ENCODE measurements at places on chromosomes 6 and 20. TPM values are rescaled to one million over a fixed set of nuclear protein-coding genes. Genes with fewer than 3 reads are reported as not detected.

The MCHR2 gene
- not detected for total RNA-seq

The ADGRF5 gene
- not detected for total RNA-seq

The ATP6V1G2 gene
- total RNA-seq, result 0.78 TPM

The SMIM26 gene
- total RNA-seq, result 117 TPM

The MUCL3 gene
- total RNA-seq, result 0.15 TPM

The OR2J3 gene
- not detected for total RNA-seq

The BHLHE23 gene
- not detected for total RNA-seq

The ZNF831 gene
- not detected for total RNA-seq

The HLA-DQA1 gene
- not detected for total RNA-seq

The POM121L2 gene
- total RNA-seq, result not detected

The GCLC gene
- 111 TPM for total RNA-seq

The SIRPB2 gene
- not detected for total RNA-seq

The RIMS1 gene
- total RNA-seq, result not detected

The TMEM170B gene
- total RNA-seq, result 0.72 TPM

The KIF25 gene
- 0.23 TPM for total RNA-seq

The FAM83C gene
- total RNA-seq, result 0.09 TPM

The OSER1 gene
- total RNA-seq, result 51.5 TPM

The SOBP gene
- total RNA-seq, result 1.0 TPM

The BPIFB2 gene
- total RNA-seq, result not detected

The CDC40 gene
- 10.7 TPM for total RNA-seq

The DYNLRB1 gene
- total RNA-seq, result 234 TPM

The CD2AP gene
- total RNA-seq, result 17.9 TPM

The CPXM1 gene
- 0.04 TPM for total RNA-seq

The C20orf144 gene
- 0.08 TPM for total RNA-seq

The PSORS1C2 gene
- total RNA-seq, result not detected

The SPEF1 gene
- 1.4 TPM for total RNA-seq

The KAT14 gene
- total RNA-seq, result 11.3 TPM

The COL12A1 gene
- total RNA-seq, result 5.4 TPM

The UQCC2 gene
- total RNA-seq, result 87.8 TPM

The TRIM31 gene
- total RNA-seq, result 0.69 TPM

The RBL1 gene
- total RNA-seq, result 14.9 TPM

The NOP56 gene
- total RNA-seq, result 555 TPM

The ENTPD6 gene
- 191 TPM for total RNA-seq

The PRICKLE4 gene
- 0.63 TPM for total RNA-seq

The PRND gene
- total RNA-seq, result not detected

The PTCRA gene
- not detected for total RNA-seq

The GSTA2 gene
- total RNA-seq, result not detected

The TRAPPC3L gene
- total RNA-seq, result not detected

The METTL24 gene
- not detected for total RNA-seq

The ARFGEF3 gene
- 0.63 TPM for total RNA-seq

The FYN gene
- 3.9 TPM for total RNA-seq

The SLC22A16 gene
- not detected for total RNA-seq

The PAX1 gene
- 0.11 TPM for total RNA-seq

The RPS18 gene
- total RNA-seq, result 2,159 TPM

The FAM162B gene
- 0.11 TPM for total RNA-seq

The HUS1B gene
- 0.12 TPM for total RNA-seq

The ISM1 gene
- total RNA-seq, result 0.18 TPM

The MAPK13 gene
- total RNA-seq, result 0.48 TPM

The EPPIN gene
- total RNA-seq, result not detected

The ELOVL5 gene
- 68.6 TPM for total RNA-seq

The KCNQ2 gene
- total RNA-seq, result 0.61 TPM

The SALL4 gene
- 0.68 TPM for total RNA-seq
